Ovary (tissue), 10 donors: ENCODE measurements at places on chromosomes 7 and 10. TPM values are rescaled to one million over a fixed set of nuclear protein-coding genes. Genes with fewer than 3 reads are reported as not detected.
A peak's percentile ranks its signal among the peaks of the same experiment; 100 is the strongest.

GRCh38 chr7:106073701-106074100 is 38.4 kb downstream of the SYPL1 start:
- H3K27me3 ChIP-seq: no peaks in the 10 kb centered on the region
- no peak for DNase-seq
- H3K4me3 ChIP-seq: no peak overlapping the region
- H3K27ac ChIP-seq: no peak overlapping the region
- H3K36me3 ChIP-seq: no peaks in the 10 kb centered on the region

TDRD1 gene
- 0.51 TPM for total RNA-seq

DNA sequence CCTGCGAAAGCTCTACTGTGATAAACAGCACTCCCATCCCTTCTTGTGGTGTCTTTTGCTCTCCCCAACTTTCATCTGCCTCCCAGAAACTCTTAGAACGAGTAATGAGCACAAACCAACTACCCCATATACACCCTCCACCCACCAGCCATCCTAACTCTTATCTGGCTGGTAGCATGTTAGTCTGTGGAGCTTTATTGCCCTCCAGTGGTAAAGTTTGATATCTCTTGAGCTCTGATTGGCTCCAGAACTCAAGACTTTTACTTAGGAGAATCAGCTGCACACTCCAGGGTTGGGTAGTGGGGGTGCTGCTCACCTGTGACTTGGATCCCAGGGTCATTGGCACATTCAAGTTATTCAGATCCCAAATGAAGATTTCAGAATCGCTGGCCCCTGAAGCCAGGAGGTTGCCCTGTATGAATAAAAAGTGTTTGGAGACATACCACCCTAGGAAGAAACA is 10.9 kb downstream of the SEC31B start:
- no peak overlapping the region for H3K4me3 ChIP-seq
- no peaks in the 10 kb centered on the region for H3K27me3 ChIP-seq
- no peaks in the 10 kb centered on the region for H3K36me3 ChIP-seq

GRCh38 chr7:17134786-17135185 is 163.7 kb upstream of the AHR start:
- H3K4me1 ChIP-seq: no peaks in the 10 kb centered on the region
- H3K27ac ChIP-seq: no peak overlapping the region
- H3K4me3 ChIP-seq: no peak overlapping the region
- no peaks in the 10 kb centered on the region for H3K27me3 ChIP-seq

LIPJ gene
- 0.15 TPM for total RNA-seq

GRCh38 chr10:69789164-69789576 is 12.5 kb upstream of the COL13A1 start:
- no peak overlapping the region for H3K4me3 ChIP-seq
- no peaks in the 10 kb centered on the region for H3K36me3 ChIP-seq
- H3K27ac ChIP-seq: no peak overlapping the region

DNA sequence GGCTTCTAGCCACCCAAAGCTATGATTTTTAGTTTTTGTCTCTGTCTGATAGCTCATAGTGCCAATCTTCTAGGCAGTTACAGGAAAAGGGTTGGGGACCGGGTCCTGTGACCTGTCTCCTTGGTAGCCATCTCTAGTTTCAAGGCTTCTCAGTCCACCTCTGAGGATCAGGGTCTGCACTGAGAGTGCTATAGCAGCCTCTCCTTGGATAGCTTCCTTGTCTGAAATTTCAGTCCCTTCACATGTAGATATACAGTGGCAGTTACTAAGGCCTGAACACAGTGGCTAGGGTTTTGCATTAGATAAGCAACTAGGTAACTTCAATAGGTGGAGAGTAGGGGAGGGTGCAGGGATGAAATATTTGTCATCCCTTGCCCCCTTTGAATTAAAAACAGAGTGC is 321.3 kb downstream of the SEMA3D start:
- no peaks in the 10 kb centered on the region for H3K27me3 ChIP-seq
- DNase-seq: no peak
- H3K4me3 ChIP-seq: no peak overlapping the region
- no peak overlapping the region for H3K27ac ChIP-seq

- DNase-seq: no peak
- H3K4me3 ChIP-seq: peak overlapping the region; percentile 71
- H3K4me1 ChIP-seq: peaks cover 3% of the 10 kb centered on the region
- H3K27me3 ChIP-seq: no peaks in the 10 kb centered on the region
- H3K27ac ChIP-seq: peak overlapping the region; percentile 92
Measured at GRCh38 chr7:23598296-23598695, 1.1 kb downstream of the CCDC126 start.

DNA sequence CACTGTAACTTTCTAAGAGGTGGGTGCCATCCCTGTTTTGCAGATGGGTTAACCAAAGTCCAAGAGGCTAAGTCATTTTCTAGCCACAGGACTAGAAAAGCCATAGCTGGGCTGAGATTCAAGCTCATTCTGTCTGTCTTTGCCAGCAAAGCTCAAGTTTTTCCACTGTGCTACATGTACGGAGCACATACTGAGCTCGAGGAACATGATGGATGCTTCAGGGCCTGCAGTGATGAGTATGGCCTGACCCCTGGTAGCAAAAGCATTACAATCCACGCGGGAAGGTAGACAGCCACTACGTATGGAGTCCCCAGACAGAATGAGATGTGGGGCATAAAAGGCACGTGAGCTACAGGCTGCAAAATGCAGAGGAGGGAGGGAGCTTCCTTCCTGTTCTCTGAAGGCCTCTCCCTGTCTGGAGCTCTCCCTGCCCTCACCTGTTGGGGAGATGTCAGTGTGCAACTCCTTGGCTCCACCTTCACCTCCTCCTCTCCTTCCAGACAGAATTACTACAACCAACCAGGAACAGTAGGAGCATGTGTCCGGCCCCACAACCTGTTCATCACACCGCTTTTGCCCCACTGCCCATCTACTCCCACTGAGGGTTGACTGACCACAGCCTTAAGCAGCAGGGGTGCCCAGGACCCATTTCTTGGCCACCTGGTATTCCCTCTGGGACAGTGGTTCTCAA is 16.4 kb downstream of the ITPRIP start:
- H3K4me3 ChIP-seq: no peak overlapping the region
- no peak for DNase-seq
- peaks cover 29% of the 10 kb centered on the region for H3K4me1 ChIP-seq
- no peak overlapping the region for H3K27ac ChIP-seq

ARHGEF35 gene
- total RNA-seq: 3.8 TPM

IMPDH1 gene
- total RNA-seq: 54.2 TPM

DNA sequence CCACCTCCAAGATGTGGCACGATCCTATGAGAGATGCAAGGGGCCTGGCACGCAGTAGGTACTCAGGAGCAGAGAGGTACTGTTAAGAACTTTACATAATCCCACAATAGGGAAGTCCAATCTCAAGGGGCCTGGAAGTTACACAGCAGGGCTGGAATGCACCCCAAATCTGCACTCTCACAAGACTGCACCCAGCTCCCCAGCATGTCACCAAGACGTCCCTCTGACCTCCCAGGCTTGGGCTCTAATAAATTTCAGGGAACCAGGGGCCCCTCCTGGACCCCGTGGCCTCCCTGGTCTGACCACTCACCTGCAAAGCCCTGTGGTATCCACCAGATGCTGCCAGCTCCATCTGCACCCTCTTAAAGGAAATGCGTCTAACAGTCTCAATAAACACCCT is 94.9 kb downstream of the OAT start:
- H3K4me3 ChIP-seq: no peak overlapping the region
- H3K36me3 ChIP-seq: no peaks in the 10 kb centered on the region
- H3K27me3 ChIP-seq: no peaks in the 10 kb centered on the region
- DNase-seq: no peak
- no peaks in the 10 kb centered on the region for H3K4me1 ChIP-seq
- no peak overlapping the region for H3K27ac ChIP-seq
